ENCODE measurements at places on chromosomes 16 and 17. TPM values are rescaled to one million over a fixed set of nuclear protein-coding genes. Genes with fewer than 3 reads are reported as not detected.

Gene PPL
- 28.8 TPM for total RNA-seq

Gene MBTPS1
- total RNA-seq, result 52.0 TPM

GRCh38 chr16:26026709-26027450 is 335.1 kb downstream of the HS3ST4 start:
- no peak for DNase-seq

- DNase-seq, result no peak
Measured at GRCh38 chr17:60730273-60730672, 52.6 kb downstream of the BCAS3 start.

DNA sequence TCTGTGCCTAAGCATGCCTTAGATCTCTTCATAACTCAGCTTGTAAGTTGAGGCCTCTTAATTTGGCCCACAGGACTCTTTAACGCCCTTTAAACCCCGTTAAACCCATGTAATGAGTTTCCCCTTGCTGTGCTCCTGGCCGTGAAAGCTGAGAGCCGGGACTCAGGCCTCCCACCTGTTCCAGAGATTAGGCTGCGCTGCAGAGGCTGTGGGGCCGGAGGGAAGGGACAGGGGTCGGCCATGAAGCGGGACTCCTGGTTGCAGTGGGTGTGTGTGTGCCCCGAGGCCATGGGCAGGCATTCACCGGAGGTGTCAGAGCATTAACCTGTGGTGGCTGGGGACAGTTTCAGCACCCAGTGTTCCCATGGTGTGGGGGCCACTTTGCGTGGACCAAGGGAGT is 150.8 kb upstream of the IRX3 start:
- no peak for DNase-seq

DNA sequence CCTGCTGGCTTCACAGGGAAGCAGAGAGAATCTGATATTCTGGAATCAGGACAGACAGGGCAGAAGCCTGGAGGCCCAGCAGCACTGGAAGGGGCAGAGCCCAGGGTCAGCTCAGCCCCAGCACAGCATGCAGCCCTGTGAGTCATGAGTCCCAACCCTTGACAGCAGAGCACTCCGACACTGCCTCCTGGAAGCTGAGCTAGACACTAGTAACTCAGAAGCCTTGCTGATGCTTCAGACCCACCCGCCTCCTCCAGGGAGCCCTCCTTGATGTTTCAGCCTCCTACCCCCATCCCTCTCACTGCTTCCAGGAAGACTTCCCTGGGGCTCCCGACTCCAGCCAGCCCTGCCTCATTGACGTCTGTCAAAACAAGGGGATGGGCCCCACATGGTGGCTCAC is 6.9 kb downstream of the CAMKK1 start:
- DNase-seq, result no peak

DNA sequence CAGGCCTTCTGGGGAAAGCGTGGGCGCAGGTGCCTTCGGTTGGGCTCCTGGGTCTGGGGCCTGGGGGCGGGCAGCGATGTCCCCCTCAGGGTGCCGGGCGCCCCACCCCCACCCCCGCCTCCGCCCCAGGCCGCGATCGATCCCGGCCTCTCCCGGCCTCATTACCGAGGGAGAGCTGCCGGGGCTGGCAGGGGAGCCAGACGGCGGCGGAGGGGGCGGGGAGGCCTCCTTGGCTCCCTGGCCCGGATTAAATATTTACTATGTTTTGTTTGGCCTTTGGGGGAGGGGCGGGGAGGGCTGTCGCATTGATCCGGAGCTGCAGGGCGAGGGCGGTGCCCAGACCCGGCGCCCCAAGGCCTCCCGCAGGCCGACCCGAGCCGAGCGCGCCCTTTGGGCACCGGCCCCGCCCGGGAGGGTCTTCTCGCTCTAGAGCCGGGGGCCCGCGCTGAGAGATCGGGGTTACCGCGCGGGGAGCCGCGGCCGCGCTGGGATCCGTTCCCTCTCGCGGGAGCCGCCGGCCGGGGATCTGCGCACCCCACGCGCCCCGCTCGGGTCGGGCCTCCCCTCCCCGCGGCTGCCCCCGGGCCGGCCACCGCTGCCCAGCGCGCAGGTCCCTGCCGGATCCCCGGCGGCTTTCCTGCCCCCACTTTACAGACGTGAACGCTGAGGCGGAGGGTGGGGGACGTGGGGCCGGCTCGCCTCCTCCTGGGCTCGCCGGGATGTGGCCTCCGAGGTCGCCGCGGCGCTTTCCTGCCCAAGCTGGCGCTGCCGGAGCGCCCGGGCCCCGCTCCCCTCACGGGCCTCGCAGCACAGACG is 27.0 kb downstream of the RTN4RL1 start:
- DNase-seq, result no peak

Gene SLX1B
- total RNA-seq, result 47.9 TPM

DNA sequence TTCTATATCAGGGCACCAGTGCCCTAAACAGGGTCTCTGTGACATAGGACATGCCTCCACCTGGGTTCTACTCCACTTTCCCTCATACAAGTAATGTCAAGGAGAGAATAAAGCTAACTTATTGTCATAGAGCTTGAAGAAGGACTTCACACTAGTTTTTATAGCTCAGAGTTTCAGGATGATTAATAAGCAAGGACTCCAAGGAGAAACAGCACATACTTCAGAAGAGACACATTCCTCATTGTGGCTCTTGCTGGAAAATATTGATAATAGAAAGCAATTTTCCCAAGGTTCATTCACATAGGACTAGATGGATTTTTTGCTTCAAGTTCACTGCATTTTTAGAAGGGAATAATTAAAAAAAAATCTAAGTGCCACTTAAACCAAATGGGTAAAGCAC is 133.3 kb downstream of the CA10 start:
- no peak for DNase-seq

GRCh38 chr17:39325528-39326240 is 75.7 kb downstream of the FBXL20 start:
- no peak for DNase-seq

GRCh38 chr16:23270654-23271053 is 31.4 kb upstream of the SCNN1B start:
- no peak for DNase-seq

- no peak for DNase-seq
Measured at GRCh38 chr17:50355701-50356341, 9.9 kb downstream of the XYLT2 start.

- DNase-seq, result no peak
Measured at GRCh38 chr17:21288571-21289017, 4.1 kb downstream of the MAP2K3 start.

DNA sequence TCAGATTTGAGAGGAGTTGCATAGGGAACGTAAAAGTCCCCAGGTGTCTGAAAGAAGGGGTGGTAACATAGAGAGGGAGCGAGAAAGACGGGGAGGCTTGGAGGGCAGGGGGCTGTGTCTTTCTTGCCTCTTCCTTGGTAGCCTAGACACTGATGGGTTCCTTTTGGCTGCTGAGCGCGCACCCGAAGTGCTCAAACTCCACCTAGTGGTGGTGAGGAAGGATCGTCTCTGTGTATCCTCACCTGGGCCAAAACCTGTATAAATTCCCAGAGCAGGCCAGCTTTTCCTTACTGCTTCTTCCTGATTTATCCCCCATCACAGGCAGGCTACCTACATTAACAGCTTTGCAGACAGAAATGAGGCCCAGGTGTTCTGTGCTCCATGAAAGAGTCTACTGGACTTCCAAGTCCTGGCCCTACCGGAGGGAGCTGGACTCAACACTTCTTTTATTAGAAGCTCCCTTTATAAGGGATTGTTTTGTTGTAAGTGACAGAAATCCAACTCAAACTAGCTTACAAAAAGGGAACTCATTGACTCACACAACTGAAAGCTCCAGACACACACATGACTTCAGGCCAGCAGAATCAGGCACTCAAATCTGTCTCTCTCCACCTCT is 5.5 kb upstream of the SLC25A35 start:
- DNase-seq, result peak; percentile 63

DNA sequence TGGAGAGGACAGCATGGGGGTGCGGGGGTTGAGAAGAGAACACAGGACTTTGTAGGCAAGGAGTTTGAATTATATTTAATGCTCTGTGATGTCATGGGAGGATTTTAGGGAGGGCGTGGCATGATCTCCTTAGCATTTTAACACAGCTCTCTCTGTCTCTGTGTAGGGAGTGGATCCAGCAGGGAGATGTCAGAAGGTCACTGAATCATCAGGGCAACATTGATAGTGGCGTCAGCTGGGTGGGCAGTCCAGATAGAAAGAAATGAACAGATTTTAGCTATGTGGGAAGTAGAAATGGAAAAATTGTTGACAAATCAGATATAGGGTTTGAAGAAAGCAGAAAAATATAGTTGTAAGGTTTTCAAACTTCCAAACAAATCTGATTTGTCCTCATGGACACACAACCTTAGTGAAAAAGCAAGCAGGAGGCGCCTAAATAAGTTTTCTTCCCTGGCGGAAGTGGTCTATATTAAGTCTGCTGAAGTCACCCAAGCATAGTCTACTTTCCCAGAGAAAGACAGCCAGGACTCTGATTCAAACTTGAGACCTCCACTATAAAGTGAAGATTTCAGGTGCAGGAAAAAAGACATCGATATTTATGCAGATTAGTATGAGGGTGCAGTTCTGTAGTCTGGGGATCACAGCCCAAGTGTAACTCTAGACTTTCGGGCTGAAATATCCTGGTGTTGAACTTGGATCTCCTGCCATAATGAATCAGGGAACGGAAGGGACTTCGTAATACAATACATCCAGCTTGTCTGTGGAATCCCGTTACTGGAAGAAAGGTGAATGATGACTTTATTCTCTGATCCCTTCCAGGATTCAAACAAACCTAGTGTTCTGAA is 10.1 kb upstream of the PCTP start:
- no peak for DNase-seq

DNA sequence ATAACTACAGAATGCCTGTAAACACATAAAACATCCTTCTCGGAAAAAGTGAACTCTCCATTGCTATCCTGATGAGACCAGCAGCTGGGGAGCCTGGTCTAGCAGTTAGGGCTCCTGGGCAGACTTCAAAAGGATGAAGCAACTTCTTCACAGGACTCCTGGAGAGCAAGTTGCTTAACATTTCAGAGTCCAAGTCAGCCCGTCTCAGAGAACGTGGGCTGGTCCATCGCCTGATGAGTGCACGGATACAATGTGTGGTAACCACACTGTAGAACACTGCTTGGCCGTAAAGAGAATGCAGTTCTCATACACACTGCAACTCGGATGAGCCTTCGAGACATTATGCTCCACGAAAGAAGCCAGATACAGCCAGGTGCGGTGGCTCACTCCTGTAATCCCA is 52.7 kb downstream of the TMEM235 start:
- no peak for DNase-seq

DNA sequence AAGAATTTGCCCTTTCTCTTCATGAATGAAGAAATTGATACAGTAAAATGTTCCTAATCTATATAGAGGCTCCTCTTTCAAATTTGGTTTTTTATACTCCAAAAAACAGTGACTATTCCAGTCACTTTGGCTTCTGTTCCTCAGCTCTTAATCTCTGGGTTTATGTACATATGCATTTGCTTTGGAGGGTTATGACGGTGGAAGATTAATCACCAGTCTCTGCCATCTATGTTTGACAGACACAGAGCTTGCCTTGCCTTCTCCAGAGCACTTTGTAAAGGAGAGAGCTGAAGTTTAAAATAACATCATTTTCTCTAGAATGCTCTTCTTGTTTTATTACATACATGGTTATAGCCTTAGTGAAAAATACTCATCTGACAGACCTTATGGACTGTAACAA is 99.3 kb downstream of the NLK start:
- DNase-seq, result no peak

Gene C16orf96
- total RNA-seq, result 1.6 TPM

- peak; percentile 63 for DNase-seq
Measured at GRCh38 chr16:55021595-55022475, 91.2 kb downstream of the IRX5 start.

DNA sequence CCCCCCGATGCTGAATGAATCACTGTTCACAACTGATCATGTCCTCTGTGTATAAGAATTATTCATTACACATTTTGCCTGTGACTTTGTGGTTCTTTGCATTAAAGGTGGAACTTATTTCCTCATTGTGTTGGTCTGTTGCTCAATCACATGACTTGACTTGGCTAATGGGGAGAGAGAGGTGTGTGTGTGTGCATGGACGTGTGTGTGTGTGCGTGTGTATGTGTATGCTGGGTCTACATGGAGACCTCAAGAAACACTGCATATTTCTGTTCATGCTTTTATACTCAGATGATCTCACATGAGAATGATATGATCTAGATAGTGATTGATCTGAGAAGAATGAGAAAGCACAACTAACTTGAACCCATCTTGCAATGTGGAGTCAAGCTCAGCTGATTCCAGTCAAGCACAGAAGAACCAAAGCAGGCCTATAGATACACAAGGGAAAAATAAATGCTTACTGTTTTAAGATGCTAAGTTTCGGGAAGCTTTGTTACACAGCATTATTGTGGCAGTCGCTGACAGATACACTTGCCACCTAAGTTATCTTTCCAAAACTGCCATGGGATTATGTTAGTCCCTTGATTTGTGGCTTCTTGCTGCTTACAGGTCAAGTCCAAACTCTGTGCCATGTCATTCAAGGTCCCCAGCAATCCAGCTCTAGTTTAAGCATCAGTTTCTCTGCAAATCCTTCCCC is 167.9 kb upstream of the ZFHX3 start:
- DNase-seq, result no peak

Gene GPR142
- total RNA-seq, result not detected

Gene GRAP
- 0.29 TPM for total RNA-seq
